ENCODE measurements at places on chromosomes 1 and 21.

- no peak for DNase-seq
Measured at GRCh38 chr1:203742436-203742835, 22.5 kb upstream of the LAX1 start.

DNA sequence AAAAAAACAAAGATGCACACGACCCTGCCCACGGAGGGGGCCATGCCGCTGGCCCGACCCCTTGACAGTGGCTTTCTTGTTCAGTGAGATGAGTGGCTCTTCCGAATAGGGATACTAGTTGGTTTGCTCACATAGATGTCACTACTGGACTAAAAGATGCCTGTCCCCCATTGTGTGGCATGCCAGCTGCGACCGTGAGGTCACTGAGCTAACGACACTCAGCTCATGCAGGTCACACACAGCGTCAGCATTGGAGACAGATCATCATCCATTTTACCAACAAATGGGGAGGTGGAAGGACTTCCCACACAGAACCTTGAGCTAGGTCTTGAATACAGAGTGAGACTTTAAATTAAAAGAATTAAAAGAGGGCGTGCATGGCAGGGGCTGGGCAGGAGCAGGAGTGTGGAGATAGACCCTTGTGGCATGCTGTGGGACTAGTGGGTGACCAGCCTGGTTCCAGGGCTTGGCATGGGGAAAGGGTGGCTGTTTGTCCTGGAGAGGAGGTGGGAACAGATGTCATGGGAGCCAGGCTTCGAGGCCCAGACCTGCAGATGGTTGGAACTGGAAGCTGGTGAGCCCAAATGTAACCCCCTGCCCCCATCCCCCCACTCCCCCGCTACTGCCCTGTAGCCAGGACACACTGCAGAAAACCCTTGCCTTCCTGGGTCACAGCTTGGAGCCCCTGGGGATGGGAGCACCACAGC lies 12.4 kb downstream of the SLC1A7 start:
- DNase-seq, result no peak

DNA sequence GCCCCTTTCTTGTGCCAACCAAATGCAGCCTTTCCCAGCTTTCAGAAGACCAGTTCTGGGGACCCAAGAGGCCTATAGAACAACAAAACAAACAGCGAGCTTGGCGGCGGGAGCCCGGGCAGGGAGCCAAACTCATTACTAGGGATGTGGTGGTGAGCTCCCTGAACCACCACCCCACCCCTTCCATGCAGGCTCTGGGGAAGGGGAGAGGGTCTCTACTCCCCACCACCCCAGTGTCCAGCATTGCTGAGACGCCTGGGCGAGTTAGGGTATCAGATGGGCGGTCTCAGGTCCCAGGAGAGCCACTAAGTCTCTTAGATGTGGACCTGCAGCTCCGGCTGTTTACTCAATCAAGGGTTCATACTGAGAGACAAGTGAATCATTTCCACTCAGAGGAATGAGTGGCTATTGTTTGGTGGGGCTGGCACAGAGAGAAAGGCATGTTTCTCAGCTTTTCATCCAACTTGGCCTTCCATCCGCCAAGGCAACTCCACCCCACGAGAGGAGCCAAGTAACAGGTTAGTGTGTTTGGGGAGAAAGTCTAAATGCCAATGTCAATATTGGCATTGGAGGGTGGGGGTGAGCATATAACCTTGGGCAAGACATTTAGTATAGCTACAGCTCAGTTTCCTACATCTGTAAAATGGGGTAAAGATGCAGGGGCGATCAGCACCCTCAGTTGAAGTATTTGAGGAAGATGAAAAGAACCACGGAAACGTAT lies 40.9 kb downstream of the PLXNA2 start:
- DNase-seq, result no peak

DNA sequence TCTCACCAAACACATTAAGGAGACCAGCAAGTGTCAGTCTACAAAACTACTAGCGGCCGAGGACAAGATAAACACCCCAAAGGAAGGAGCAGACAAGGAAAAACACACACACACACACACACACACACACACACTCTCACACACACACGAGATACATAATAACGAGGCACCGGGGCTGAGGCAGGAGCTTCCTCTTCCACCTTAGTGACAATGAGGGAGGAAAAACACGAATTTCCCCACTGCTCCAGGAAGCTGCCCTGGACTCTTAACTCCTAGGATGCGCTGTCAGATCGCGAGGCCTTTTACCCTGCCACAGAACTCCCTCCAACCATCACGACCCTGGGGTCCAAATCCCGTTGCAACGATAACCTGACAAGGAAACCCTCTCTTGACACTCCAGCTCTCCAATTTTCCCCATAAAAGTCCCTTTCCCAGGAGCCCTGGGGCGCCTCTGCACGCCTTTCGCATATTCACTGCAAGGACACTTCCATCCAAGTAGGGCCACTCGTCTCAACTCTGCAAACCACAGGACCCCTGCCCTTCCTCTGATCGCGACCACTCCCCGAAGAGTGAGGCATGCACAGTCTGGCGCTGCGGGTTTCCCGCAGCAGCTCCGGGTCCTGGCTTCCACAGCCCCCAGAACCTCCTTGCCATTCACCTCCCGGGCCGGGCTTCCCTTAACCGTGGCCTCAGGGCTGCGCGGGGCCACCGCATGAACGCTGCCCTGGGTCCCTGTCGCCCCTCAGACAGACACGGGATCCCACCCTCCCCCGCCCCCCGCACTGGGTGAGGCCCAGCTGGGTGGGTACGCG lies 581 bp downstream of the ETV3 start:
- no peak for DNase-seq

DNA sequence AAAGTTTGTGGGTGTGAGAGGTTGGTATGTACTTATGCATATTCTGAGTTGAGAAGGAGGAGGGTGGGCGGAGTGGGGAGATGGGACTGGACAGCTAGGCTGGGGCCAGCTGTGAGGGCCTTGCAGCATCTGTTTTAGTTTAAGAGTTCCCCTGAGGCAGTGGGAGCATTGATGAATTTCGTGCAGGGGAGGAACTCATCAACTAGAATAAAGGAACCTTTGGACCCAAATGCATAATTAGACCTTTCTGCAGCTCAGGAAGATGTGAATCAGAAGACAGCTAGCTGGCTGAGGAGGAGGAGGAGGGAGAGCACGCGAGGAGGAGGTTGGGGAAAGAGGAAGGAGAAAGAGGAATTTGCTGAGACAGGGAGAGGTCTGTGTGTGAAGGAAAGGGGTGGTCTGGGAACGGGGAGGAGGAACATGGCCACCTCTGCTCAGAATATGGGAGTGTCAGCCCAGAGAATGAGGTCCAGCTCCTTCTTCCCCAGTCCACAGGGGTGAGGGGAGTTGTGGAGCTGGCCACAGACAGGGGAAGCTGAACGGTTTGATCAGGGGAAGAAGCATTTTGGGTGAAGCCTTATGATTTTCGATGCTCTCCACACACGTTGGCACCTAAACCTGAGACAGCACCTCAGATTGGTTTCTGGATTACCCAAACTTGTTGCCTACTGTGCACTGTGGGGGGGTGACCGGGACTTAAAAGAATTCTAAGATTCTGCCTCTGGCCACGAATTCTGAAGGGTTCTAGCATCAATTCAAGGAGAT lies 27.7 kb downstream of the MYOG start:
- no peak for DNase-seq

DNA sequence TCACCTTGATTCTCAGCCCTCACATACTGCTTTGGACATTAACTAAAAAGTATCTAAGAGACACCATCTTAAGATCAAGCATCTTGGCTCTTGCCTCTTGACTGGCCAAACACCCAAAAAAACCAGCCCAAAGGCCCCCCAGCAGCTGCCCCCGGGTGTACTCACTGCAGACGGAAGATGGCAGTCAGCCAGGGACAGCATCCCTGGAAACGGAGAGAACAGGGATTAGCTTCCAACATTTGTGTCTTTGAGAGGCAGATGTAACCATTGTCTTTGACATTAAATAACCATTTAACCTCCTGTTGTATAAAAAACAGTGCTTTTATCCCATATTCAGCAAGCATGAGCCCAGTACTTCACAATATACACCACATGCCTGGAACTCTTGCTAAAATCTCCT lies 11.3 kb downstream of the TMEM63A start:
- no peak for DNase-seq

GRCh38 chr21:26945916-26946675 lies 20.8 kb downstream of the ADAMTS5 start:
- no peak for DNase-seq

- DNase-seq, result peak; percentile 29
Measured at GRCh38 chr1:19477284-19478249, 7.8 kb downstream of the CAPZB start.

DNA sequence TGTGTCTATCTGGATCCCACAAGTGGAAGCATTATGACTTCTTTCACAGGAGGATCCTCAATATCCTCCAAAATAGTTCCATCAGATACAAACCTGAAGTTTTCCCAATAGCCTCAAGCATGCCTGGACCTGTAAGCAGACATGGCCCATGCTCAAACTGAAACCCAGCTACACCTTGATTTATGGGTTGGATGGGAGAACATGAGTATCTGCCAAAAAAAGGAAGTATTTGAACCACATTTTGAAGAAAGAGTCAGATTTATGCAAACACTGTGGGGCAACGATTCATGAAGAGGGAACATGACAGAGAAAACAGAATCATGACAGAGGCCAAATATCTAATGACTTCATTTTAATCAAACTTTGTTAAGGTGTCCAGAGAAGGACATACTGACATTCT lies 351.0 kb upstream of the NFIA start:
- no peak for DNase-seq

- no peak for DNase-seq
Measured at GRCh38 chr21:45695086-45695485, 51.6 kb downstream of the PCBP3 start.

DNA sequence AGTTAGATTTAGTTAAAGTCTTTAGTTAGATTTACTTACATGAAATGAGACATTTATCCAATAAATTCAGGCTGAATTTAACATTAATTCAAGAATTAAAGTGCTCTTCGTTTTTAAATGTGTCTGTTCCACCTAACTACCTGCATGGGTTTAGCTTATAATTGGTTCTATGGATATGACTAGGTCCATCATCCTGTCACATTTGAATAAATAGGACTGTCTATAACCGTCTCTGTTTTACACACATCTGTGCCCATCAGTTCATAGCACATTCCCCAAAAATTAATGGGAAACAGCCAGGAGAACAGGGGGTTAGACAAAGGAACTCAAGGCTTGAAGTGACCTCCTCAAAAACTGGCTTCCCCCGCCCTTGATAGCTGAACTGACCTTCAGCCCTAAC lies 219.6 kb downstream of the MRPL39 start:
- no peak for DNase-seq

DNA sequence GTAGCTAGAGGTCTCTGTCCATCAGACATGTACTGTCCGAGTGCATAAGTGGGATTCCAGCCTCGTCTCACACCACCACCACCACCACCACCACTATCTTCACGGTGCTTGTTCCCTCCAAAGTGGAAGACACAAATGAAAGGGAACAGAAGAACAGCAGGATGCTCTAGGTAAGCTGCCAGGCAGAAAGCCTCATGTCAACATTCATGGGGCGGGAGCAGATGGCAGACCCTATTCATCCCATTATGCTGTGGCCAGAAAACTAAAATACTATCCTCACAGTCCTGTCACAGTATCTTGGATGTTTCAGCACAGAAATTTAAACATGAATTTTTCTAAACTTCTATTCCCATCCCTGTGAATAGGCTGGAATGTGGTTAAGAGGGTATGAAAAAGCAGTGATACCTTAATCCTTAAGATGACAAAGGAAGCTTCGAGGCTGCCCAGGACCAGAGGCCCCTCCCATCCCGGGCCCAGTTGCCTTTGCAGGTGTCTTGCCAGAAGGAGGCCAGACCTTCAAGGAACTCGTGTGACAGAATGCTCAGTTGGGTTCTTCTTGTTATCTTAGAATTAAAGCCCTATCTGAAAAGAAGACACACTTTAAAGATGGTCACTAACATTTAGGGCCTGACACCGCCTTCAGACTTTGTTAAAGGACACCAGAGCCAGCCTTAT lies 24.7 kb downstream of the APCS start:
- DNase-seq, result no peak

DNA sequence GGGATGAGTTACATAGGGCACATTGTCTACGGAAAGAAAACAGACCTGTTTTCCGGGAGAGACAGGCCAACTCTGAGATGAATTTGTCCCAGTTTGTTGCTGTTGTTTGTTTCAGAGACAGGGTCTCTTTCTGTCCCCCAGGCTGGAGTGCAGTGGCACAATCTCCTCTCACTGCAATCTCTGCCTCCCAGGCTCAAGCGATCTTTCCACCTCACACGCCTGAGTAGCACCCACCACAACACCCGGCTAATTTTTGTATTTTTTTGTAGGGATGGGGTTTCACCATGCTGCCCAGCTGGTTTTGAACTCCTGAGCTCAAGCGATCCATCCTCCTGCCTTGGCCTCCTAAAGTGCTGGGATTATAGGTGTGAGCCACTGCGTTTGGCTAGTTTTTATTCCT lies 125.5 kb upstream of the ERRFI1 start:
- DNase-seq, result no peak

GRCh38 chr1:95111014-95111413 lies 6.1 kb upstream of the TLCD4 start:
- no peak for DNase-seq

GRCh38 chr1:36846357-36846756 lies 188.0 kb downstream of the GRIK3 start:
- no peak for DNase-seq

DNA sequence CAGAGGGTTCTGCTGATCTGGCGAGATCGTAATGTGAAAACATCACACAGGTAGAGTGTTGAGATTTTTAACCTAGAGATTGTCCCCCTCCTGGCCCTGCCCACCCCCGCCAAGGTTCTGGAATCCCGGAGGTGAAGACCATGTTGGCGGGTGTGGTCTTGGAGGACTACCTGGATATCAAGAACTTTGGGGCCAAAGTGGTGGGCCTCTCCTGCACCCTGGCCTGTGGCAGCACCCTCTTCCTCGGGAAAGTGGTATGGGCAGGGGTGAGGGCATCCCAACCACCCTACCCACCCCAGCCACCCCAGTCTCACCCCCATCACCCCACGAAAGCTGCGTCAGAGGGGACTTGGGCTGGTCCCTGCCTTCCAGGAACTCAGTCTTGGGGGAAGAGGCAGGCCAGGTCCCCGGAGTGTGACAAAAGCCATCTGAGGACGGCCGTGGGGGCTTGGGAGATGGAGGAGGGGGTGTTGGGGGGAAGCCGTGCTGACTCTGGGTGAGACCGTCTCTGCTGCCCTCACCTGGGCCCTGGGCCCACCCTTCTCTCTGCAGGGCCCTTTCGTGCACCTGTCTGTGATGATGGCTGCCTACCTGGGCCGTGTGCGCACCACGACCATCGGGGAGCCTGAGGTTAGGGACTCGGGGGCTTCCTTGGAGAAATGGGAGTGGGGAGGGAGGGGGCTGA lies 4.4 kb downstream of the CLCNKB start:
- no peak for DNase-seq

All from activated CD8-positive, alpha-beta memory T cell treated with anti-CD3 and anti-CD28 coated beads, Interleukin-2, amount 50 U/mL, for 4 hours (primary cell).